Activated T-cell treated with anti-CD3 and anti-CD28 coated beads for 48 hours (primary cell): ENCODE measurements at places on chromosomes 12 and 14.

DNA sequence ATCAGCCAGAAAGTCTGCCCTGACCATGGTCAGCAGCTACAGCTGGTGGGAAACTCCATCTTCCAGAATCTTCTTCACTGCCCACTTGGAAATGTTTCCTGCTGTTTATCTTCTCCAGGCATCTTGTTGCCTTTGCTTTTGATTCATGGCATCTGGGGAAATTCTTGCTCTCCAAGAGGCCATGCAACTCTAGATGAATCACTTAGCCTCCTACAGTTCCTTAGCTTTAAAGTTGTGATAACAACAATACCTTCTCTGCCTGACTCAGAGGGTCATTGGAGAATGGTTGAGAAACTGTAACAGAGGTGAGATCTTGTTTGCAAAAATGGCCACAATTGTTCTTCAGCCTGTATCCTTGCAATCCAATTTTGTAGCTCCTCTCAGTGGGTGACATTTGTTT lies 121.0 kb upstream of the VRK1 start:
- no peak for DNase-seq

DNA sequence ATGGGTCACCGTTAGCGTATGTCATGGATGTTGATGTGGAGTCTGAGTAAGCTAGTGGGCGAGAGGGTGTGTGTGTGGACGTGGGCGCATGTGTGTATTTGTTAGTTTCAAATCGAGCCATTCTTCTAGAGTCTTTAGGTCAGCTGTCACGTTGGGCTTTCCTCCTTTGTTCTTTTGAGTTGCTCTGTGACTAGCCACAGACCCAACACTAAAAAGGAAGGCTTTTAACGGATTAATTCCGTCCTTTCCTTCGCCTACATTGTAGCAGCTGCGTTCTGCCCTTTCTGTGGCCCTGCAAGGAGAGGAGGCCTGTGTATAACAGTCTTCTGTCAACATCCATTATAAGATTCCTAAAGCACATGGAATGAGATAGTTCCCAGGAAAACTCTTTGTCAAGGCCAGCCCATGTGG lies 117.2 kb upstream of the DNM1L start:
- DNase-seq = no peak

DNA sequence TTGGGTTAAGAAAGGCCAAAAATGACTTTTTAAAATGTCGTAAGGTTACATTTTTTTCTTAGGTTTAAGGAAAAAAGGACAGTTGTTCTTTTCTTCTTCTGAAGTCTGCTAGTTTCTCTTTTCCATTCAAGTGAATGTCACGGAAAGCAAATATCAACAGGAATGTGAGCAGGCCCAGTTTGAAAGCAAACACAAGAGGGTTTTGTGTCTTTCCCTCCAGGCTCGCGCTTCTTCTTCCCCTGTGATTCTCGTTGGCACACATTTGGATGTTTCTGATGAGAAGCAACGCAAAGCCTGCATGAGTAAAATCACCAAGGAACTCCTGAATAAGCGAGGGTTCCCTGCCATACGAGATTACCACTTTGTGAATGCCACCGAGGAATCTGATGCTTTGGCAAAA lies 85.4 kb downstream of the LRRK2 start:
- no peak for DNase-seq

- DNase-seq = no peak
These were observed 161.5 kb upstream of the VASH1 start for GRCh38 chr14:76599559-76600287.

- no peak for DNase-seq
These were observed 11.5 kb downstream of the ALG10 start for GRCh38 chr12:34033628-34034296.

- no peak for DNase-seq
These were observed 14.0 kb upstream of the CPSF6 start for GRCh38 chr12:69225251-69225910.

DNA sequence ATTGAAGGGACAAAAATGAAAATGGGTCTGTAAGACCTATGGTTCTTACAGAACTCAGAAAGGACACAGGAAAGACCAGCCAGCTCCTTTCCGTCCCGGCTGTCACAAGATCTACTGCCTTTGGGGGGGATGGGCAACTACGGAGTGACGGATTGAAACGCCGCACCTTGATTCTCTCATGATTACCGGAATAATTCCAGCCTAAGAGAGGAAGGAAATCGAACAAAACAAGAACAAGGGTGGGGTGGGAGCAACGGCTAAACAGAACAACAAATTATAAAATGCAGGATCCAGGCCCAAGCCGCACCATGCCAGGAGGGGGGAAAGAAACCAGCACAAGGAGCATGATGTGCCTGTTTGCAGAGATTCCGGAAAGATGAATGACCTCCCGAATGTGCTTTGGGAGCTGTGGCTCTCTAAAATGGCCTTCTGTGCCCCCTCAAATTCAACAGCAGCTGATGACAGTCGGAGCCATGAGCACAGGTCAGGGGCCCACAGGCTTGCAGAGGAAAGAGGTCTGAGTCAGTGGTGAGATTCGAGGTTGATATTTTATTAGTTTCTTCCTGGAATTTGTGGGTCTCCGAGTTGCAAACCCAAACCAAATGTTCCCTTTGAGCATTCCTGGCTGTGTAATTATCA lies 72.1 kb downstream of the SPRING1 start:
- DNase-seq = no peak

DNA sequence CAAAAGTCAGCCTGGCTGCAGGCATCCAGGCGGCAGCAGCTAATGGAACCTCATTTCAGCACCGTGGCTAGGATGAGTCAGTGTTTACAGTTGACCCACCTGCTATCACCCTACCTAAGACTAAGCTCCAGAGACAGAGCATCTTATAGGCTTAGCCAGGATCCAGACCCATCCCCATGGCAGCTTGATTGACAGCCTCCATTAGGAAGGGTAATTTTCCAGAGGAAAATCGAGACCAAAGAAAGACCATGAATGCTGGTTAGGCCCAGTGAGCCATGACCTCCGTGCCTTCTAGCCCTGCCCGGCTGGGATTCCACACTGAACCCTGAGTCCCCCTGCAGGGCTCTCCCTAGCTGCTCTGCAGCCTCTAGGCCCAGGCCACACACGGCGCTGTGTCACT lies 38.7 kb downstream of the TUNAR start:
- DNase-seq = no peak

- no peak for DNase-seq
These were observed 137.6 kb upstream of the SSTR1 start for GRCh38 chr14:38070061-38070588.

DNA sequence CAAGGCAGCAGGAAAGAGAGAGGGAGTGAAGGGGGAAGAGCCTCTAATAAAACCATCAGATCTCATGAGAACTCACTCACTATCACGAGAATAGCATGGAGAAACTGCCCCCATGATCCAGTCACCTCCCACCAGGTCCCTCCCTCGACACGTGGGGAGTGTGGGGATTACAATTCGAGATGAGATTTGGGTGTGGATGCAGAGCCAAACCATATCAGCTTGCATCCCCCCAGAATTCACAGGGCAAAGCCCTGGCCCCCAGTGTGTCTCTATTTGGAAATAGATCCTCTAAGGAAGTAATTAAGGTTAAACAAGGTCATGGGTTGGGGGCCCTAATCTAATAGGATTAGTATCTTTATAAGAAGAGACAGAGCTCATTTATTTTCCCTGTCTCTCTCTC lies 56.1 kb upstream of the TCL1A start:
- no peak for DNase-seq

GRCh38 chr12:52204095-52204930 lies 12.5 kb upstream of the KRT80 start:
- no peak for DNase-seq

GRCh38 chr14:99516871-99517642 lies 35.8 kb downstream of the CCNK start:
- DNase-seq = no peak

DNA sequence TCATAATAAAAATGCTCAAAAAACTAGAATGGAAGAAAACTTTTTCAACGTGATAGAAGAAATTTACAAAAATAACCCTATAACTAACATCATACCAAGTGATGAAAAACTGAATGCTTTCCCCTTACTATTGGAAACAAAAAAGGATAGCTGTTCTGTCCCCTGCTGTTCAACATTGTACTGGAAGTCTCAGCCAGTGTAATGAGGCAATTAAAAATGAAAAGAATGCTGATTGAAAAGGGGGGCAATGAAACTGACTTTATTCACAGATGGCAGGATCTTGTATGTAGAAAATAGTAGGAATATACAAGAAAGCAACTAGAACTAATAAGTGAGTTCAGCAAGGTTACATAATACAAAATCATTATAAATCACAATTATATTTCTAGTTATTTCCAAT lies 337.9 kb upstream of the KITLG start:
- no peak for DNase-seq

DNA sequence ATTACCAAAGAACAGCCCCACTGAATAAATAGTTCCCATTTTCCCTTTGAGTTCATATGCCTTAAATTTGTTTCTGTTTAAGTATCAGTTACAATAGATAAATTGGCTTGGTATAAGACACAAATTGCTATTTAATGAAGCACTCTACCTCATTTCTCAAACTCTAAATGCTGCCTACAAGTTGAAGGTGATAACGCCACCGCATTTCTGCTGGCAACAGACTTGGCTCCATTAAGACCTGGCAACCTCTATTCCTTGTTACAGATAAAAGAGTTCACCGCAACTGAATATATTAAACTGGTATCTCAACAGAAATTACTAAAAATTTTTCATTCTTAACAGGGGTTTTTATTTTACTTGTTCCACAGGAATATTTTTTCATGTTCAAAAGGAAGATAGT lies 35.6 kb downstream of the GXYLT1 start:
- no peak for DNase-seq

- no peak for DNase-seq
These were observed 42.4 kb upstream of the MMP19 start for GRCh38 chr12:55885113-55885512.

DNA sequence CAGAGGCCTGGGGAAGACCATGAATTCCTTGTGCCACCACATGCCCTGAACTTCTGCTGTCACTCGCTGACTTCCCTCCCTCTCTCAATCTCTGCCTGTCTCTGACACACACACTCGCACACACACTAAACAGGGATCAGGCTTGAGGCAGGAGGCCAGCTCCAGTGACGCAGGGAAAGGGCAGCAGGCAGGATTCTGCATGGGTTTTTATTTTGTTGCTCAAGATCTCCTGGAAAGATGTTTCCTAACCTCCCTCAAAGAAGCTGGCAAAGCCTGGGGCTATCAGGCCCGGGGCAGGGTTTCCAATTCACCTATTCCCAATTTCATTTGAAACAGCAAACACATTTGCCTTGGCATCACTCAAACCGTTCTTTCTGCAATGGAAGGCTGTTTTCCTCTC lies 27.7 kb upstream of the PEX5 start:
- DNase-seq = no peak

GRCh38 chr12:131056626-131057025 lies 102.9 kb downstream of the ADGRD1 start:
- no peak for DNase-seq
